Daoy (cell line): ENCODE measurements at places on chromosomes 1 and 21. TPM values are rescaled to one million over a fixed set of nuclear protein-coding genes. Genes with fewer than 3 reads are reported as not detected.

Gene GREM2
- total RNA-seq, result not detected in 2 replicates

Gene DYNLT5
- not detected in 2 replicates for total RNA-seq

GRCh38 chr1:214660190-214660589, 57.2 kb downstream of the CENPF start:
- no peak for DNase-seq

- no peak for DNase-seq
Observed at GRCh38 chr1:215523128-215523861, 43.8 kb upstream of the KCTD3 start.

DNA sequence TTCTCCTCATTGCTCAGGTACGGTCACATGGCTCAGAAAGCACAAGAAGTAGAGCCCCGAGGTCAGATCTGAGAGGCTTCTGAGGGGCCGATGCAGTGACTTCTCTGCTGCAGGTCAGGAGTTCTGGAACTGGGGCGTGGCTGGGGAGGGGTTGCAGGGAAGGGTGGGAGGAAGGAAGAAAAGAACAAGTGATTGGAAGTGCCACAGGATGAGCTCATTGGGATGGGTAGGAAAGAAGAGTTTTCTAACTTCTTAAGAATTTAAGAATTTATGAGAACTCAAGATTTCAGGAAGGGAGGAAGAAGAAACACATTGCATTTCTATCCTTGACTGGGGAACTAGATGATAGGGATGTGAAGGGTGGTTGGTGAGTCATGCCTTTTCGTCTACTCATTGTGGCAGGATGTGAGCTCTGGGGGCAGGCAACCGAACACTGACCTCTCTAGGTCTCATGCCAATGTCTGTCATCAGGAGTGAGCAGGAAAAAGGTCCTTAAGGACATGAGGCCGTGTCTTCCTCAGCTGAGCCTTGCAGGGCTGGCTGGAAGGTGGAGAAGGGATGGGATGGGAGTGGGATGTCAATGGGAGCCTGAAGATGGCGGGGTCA, 497 bp downstream of the FCRLB start:
- peak; percentile 86 for DNase-seq
